ENCODE measurements at places on chromosomes 6 and 20.

DNA sequence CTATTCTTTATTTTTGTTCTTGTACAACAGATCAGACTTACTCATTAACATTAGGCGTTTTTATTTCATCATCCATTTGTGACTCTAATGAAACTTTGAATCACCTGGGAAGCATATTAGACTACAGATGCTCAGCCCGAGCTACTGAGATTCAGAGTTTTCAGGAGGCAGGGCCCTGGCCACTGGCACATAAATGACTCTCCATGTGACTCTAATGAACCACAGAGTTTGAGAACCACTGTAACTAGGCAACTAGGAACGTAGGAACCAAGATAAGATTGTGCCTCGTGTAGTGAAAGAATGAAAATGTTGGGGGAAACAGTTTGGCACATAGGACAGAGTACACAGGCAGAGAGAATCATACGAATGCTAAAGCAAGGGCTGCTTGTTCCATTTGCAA, 405.9 kb upstream of the BTBD3 start:
- no peak for DNase-seq

- DNase-seq, result no peak
Observed at GRCh38 chr6:22436134-22436533, 133.2 kb upstream of the HDGFL1 start.

- DNase-seq, result no peak
Observed at GRCh38 chr6:3285049-3285639, 26.4 kb downstream of the PSMG4 start.

DNA sequence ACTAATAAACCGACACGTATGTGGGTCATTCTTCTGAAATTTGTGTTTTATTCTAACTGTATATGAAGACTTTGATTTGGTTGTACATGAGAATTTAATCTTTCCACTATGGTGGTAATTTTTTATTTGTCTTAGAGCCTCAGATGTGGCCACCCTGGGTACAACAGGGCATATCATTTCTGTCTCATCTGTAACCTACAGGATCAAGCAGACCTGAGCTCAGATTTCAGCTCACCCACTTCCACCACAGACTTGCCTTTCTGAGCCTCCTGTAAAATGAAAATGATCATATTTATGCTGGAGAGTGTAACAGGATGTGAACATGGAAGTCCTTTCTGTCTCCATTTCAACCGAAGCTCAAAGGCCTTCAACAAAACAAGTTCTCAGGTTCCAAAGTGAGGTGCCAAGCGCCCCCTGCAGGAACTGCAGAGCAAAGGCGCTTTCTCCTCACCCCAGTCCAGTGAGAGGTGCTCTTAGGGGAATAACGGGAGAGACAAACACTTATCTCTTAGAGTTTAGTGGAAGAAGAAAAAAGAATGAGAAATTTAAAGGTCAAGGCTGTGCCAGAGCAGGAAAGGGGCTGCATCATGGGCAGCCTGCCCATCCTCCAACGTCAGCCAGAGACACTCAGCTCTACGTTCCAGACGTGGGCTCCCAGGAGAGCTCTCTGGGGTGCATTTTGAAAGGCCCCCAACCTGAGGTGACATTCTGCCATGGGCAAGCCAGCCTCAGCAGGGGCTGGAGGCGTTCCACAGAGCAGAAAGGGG, 23.0 kb upstream of the CD24 start:
- no peak for DNase-seq

- DNase-seq, result no peak
Observed at GRCh38 chr6:35370785-35371493, 28.6 kb downstream of the PPARD start.

- DNase-seq, result no peak
Observed at GRCh38 chr6:131937703-131938631, 13.2 kb downstream of the CCN2 start.

- no peak for DNase-seq
Observed at GRCh38 chr20:2692036-2692885, at the start of gene EBF4. TSS of gene EBF4 (plus strand) at chr20:2692780. CDS start at chr20:2693646, 866 bp downstream.

DNA sequence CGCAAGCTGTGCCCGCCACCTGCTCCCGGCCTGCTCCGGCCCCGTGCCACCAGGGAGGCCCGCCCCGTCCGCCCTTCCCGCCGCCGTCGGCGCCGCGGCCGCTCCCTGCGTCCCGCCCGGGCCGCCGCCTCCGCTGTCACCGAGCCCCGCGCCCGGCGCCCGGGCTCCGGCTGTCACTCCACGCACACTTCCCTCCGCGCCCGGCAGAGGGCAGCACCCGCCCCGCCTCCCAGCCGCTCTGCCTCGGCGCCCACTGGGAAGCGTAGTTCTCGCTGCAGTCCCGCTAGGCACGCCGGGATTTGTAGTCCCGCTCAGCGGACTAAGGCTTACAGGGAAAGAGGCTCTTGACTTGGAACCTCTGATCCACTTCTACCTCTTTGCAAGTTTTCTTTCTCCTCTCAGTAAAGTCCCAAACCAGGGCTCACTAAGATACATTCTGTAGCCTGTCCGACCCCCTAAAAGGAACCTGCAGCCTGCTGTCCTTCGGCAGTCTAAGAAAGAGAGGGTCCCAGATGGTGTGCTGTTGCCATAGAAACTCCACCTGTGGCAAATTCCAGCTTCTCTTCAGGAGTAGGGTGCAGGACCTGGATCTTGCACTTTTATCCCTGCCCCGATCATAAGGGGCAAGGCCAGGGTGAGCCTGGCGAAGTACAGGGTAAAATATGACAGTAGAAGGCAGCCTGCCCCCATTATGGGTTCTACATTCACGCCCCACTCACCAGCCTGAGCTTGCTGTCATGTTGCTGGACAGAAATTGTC, at the start of gene TFEB:
Gene TFEB, minus strand, starts transcription at position 182 of the 759 bp plus-strand sequence. CDS start 44,395 bp downstream, outside the sequence.
- DNase-seq, result no peak

- DNase-seq, result no peak
Observed at GRCh38 chr6:129667034-129667433, 42.9 kb downstream of the ARHGAP18 start.

DNA sequence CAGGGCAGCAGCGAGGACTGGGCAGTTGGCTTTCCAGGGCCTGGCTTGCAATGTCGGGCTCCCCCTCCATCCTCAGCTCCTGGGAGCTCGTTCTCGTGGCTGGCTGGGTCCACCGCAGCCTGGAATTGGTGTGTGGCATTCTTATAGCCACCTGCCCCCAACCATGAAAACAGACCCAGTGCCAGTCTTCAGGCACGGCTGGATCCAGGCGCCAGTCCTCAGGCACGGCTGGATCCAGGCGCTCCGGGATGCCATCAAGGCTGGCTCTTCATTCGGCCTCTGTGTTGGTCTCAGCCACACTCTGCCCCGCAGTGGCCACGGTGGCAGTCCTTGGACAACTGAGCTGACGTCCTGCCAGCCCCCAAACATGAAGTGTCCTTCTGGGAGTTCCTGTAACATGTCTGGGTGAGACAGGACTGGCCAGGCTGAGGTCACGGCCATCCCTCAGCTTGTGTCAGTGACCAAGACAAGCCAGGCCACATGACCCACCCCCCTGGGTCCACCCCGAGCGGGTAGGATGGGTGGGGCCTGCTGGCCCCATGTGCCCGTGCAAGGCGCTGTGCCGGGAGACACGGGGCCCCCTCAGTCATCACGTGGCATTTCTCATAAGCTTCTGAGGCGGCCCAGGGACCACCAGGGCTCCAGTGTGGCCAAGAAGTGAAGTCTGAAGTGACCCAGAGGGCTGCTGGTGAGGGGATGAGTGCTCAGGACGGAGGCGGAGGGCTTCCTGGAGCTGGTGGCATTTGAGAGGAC, 99.0 kb downstream of the TAF4 start:
- DNase-seq, result no peak

DNA sequence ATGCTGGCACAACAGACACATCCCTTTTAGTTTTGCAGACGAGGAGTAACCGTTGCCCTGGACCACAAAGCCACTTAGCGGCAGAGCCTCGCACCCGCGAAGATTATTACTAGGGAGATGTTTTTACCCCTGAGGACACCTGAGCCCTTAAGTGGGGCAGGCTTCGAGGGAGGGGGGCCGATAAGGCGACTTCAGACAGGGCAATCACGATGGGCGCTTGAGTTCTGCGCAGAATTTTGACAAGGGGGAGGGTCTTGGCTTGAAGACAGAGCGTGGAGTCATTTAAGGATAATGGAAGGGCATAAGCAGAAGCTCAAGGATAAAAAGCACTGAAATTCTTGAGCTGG, 650 bp upstream of the TTK start:
- DNase-seq, result no peak

DNA sequence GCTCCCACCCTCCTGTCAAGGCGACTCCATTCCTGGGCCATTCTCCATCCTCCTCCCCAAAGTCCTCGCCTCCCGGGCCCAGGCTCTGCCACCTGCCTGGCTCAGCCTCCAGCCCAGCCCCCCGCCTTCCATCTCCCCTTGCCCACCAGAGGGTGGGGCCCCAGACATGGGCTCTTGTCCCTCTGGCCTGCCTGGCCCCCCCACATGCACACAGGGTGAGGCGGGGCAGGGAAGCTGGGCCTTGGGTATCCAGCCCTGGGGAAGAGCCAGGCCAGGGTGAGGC, 95.2 kb downstream of the YTHDF1 start:
- DNase-seq, result no peak

DNA sequence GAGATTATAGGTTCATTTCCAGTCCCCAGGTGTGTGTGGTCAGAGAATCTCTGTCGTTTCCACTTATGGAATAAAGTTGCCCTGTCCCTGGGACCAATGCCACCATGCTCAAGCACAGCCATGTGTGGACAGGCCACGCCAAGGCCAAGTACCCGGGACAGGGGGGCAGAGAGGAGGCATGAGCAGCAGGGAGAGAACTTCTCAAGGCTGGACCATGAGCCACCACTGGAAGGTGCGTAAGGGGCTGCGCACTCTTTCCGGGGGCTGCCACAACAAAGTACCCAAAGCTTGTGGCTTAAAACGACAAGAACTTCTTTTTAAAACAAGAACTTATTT, 209.2 kb upstream of the KCNQ5 start:
- DNase-seq, result no peak

- no peak for DNase-seq
Observed at GRCh38 chr6:43541774-43542471, 25.0 kb downstream of the POLR1C start.

DNA sequence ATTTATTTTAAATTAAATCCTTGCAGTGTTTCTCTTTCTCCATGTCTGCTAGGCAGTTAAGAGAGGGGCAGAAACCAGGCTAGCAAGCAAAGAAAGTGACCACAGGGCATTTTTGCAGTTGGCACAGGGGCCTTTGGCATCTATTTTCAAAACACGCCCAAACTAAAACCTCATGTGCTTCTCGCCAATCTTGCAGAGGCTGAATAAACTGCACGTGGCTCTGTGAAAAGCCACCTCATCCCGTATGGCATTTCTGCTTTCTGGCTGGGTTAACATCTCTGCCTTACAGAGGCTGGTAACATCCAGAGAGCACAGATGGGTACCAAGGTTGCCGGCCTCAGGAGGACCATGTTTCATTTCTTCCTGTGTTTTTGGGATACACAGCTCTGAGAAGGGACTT, 54.6 kb downstream of the GJA10 start:
- no peak for DNase-seq

- no peak for DNase-seq
Observed at GRCh38 chr6:109314313-109314712, 68.0 kb downstream of the CD164 start.

DNA sequence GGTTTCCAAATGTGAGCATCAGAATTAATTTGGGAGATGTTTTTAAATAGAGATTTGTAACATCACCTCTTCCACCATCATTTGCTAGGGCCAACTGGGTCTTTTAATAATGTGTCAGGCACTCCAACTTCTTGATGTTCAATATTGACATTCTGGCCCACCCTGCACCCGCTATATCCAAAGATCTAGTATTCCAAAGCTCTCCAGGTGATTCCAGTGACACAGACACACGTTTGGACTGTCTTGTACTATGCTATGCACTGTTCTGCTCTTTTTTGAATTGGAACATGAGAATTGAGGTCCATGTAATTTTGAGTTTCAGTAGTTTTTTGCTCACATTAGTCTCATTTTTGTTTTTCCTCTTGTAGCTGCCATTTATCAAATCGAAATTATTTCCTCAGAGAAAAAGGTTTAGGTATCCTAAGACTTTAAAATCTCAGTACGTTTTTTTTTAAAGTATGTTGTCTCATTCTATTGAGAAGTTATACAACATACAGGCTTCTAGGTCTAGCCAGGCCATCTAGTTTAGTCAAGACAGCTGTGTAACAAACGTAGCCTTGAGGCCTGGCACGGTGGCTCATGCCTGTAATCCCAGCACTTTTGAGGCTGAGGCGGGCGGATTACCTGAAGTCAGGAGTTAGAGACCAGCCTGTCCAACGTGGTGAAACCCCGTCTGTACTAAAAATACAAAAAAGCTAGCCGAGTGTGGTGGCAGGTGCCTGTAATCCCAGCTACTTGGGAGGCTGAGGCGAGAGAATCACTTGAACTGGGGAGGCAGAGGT, 3.1 kb downstream of the BICRAL start:
- no peak for DNase-seq

DNA sequence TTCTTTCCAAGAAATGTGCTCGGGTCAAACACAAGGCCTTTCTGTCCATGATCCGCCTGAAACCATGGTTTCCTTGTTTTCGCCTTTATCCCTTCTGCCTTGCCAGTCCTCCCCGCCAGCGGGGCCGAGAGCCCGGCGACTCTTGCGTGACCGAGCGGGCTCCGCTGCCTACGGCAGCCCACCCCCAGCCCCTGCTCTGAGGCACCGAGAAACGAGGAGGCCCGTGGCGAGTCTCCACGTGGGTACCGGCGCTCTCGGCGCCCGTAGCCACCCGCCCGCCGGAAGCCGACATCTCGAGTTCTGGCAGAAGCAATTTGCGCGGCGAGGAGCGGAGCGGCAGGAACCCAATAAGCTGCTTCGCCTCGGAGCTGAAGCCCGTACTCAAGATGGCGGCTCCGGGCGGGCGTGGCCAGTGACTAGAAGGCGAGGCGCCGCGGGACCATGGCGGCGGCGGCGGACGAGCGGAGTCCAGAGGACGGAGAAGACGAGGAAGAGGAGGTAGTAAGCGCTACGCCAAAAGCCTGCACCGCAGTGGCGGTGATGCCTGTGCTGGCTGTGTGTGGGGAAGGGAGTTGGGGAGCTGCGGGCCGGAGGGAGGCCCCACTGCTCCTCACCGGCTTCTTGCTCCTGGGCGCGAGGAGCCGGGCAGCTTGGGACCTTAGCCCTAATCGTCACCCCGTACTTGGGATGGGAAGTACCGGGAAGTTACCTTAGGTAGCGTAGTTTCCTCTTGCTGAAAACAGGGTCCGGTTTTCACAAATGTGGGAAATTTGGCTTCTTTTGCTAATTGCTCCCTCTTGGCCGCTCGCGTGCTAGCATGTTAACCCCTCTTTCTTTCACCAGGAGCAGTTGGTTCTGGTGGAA, at the start of gene GTF3C6:
Gene GTF3C6, plus strand, starts transcription at position 378 of the 864 bp plus-strand sequence. Its CDS starts 64 bp downstream, at position 442.
- no peak for DNase-seq

- no peak for DNase-seq
Observed at GRCh38 chr6:8434727-8435092, 635 bp downstream of the SLC35B3 start.

DNA sequence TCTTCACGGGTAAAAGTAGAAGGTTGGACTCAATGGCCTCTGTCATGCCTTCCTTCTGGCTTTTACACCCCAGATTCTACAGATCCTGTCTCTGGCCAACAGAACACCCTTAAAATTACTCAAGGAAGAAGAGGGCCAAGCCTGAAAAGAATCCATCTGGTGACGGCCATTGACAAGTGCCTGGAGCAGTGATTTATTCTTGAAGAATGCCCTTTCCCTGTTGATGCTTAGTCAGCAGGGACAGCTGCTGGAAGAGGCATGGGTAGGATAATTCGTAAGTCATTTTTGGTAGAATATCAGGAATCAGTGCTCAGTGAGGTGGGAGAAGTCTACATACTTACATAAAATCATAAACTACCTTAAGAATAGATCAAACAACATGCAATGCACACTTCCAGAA, 397.9 kb downstream of the SAMD5 start:
- DNase-seq, result no peak
